ENCODE measurements at places on chromosomes 2 and 18.
A peak's percentile ranks its signal among the peaks of the same experiment; 100 is the strongest.

DNA sequence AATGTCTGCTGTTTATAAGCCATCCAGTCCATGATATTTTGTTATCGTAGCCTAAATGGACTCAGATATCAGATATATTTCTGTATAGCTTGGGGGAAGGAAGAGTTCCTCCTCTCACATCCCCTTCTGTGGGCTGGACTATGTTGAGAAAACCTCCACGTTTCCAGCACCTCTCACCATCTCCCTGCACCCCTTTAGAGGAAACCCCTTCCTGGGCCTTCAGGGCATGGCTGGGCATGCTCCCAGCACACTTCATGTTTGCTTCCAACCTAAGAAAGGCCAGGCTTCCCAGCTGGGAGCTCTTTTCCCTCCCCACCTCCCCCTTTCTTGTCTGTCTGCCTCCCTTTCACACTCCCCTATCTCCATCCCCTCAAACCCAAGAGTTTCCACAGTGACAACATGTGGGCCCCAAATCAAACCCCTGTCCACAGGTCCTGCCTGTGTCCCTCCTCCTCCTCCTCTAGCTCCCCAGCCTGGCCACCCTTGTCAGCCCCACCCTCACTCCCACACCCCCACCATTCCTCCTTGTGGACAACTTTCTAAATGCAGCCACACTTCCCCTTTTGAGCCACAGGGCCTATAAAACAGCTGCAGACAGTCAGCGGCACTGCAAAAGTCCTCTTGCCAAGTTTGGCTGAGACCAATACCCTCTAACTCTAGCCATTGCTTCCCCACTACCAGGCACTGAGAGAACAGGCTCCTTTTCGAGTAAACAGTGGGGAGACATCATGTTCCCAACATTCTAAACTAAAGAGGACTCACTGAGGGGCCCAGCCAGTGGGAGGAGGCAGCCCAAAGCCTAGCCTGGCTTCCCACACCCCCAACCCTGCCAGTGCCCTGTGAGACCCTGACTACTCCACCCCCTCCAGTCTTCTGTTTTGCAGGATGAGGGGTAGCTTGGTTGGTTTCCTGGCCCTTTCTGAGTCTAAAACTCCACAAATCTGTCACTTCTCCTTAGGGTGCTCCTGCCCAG, 120.5 kb downstream of the ZFP36L2 start:
- DNase-seq = peak; percentile 63

- DNase-seq = no peak
Observed at GRCh38 chr2:133498662-133499585, 69.3 kb downstream of the NCKAP5 start.

DNA sequence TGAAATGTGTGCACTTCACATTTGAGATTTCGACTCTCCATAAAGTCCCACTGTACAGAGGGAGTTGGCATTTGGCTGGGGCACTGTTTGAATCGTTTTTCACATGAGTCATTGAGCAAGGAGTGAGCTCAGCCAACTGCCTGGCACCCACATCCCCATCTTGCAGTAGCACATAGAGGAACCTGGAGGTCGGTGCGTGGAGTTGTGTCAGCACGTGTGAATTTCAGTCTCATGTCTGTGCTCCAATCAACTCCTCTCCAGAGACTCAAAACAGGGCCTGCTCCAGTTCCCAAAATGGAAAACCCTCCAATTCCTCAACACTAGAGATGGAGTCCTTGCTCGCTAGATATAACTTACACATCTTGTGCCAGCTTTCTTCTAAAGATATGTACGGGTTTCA, 126.8 kb upstream of the CAPN13 start:
- DNase-seq = no peak

DNA sequence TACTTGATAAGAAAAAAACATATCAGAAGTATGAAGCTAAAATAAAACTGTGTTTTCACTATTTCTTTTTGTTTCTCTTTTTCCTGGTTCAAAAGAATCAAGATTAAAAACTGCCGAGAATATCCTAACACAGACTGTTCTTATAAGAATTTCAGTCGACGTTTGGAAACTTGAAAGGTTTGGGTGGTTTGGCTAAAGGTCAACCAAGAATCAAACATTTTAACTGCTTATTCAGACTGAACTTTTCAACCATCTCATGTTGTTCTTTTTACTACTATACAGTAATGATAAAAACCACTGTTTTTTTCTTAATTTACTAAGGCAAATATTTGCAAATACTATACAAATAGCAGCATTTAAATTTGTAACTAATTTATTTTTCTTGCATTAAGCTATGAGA, 308.5 kb upstream of the TFPI start:
- DNase-seq = no peak

DNA sequence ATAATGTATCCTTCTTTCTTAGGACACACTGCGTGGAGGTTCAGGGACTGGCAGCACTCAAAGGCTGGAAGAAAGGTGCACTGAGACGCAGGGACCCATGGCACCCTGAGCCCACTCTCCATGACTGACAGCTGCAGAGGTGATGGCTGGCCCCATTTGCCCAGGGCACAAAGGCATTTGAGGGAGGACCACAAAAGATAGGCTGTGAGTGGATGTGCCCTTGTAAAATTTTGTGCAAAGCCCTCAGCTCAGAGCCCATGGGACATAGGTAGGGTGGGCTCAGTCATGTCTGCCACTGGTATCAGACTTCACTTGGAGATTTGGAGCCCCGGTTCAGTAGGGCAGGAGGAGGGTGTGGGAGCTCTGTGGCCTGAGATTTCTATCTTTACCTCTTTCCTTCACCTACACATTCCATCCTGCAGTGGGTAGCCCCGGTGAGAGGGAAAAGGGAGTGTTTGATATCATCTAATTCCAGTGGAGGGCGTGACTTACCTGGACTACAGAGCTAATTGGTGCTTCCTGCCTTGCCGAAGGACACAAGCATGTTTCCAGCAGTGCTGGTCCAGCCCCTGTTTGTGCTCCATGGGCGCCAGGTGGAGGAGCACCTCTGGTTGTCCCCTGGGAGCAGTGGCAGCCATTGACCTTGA, 312.2 kb downstream of the EN1 start:
- no peak for DNase-seq

DNA sequence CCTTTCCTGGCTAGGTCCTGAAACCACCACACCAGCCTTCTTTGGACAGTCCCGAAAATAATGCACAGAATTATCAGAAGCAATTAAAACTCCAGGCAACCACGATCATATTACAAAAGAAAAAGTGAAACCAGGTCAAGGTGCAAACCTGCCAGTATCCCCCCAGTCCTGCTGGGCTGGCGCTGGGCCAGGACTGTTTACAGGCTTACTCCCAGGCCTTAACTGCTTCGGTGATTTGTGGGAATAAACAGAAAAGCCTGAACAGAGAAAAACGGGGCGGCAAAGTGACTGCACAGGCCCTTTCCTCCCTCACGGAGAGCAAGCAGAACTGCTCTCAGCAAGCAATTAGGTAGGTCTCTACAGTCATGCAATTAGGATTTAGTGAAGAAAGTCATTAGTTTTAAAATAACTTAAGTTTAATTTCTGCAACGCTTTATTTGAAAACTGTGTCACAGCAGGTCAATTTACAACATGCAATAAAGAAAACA, 1.3 kb downstream of the HDAC4 start:
- DNase-seq = peak; percentile 29

DNA sequence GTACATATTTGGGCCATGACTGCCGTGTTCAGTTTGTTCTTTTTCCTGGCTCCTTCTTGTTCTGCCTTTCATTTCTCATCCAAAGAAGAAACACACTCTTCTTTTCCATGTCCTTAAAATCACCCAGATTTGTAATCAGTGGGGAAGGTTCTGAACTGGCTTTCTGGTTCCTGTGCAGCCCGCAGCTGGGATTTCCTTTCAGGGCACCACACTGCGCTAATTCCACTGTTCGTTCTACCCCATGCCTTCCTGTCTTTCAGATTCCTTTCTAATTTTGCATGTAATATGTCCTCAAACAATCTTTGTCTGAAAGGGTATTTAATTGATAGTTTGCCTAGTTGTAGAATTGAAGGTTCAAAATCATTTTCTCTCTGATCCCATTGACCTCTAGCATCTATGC, 94.1 kb downstream of the HS1BP3 start:
- no peak for DNase-seq

DNA sequence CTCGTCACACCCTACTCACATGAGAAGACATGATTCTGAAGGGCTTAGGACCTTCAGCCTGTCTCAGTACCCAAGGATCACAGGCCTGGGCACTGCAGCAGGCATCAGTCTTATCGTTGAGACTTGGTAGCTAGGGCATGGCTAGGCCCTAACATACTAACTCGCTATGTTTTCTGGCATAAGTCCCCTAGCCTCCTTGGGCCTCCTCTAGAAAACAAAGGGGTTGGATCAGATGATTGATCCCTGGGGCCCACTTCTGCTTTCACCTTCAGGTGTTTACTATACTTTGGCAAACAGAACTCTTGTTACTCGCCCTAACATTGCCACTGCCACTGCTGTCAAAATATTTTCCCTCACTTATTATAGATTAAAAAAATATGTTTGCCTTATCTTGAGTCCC, 44.2 kb downstream of the VSNL1 start:
- DNase-seq = no peak

DNA sequence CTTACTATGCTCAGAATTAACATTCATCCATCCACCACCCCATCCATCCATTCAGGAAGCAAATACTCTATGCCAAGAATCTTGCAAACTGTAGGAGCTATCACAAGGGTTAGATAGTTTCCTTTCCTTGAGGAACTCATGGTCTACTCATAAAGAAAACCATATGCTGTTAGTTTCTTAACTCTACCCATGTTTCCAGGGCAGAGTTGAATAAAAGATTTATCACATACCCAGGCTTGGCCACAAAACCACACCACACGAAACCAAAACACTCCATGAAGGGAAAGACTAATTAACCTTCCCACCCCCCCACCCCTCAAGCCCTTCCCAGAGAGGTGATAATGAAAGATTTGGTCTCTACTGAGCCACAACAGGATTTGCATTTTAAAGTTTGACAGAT, 23.7 kb upstream of the MSGN1 start:
- DNase-seq = no peak

- no peak for DNase-seq
Observed at GRCh38 chr2:97981961-97982360, 13.8 kb downstream of the TMEM131 start.

- no peak for DNase-seq
Observed at GRCh38 chr2:217568289-217568971, 434.4 kb downstream of the TNS1 start.

DNA sequence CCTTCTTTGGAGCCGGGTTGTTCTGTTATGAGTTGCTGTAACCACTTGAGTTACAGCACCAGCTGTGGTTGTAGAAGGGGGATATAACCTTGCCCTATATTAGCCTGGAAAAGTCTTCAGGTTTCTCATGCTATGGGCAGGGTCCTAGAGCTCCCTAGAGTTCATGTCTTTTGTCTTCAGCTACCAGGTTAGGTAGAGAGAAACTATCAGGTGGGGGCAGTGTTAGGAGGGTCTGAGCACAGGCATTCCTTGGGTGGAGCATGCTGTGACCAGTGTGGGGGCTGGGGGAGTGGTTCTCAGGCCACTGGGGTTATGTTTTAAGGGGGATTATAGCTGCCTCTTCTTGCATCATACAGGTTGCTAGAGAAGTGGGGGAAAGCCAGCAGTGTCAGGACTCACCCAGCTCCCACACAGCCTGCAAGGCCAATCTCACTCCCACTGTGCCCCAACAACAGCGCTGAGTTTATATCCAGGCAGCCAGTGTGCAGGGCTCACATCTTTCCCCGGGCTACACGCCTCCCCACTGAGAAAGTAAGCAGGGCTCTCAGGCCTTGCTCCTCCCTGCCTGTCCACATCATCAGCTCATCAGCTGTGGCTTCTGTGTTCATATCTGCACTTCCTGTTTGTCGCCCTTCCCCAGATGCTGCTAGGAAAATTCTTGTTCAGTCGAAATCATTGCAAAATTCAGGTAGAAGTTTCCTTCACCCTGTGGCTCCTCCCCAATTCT, 133.8 kb upstream of the NRXN1 start:
- no peak for DNase-seq

- peak; percentile 19 for DNase-seq
Observed at GRCh38 chr2:28683100-28683706, 68.4 kb upstream of the PPP1CB start.

GRCh38 chr2:26852405-26853306, 4.7 kb downstream of the DPYSL5 start:
- peak; percentile 54 for DNase-seq

DNA sequence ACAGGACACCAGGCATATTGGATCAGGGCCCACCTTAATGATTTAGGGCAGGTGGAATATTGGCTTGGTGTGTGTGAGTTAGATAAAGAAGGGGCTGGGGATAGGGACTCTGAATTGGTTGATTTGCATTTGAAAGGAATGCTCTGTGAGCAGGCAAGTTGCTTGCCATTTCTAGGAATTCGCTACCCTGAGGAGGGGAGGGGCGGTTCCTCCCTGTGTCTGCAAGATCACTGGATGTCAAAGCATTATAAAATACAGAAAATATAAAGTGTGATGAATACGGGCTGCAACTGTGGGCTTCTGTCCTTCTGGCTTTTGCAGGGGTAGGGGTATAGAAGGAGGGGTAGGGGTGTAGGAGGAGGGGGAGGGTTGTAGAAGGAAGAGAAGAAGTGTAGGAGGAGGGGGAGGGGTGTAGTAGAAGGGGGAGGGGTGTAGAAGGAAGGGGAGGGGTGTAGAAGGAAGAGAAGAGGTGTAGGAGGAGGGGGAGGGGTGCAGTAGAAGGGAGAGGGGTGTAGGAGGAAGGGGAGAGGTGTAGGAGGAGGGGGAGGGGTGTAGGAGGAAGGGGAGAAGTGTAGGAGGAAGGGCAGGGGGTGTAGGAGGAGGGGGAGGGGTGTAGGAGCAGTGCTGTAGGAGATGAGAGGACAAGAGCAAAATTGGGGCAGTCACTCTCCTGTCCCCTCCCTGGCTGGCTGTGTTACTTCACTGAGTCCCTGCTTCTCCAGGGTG, 238.0 kb upstream of the COPS8 start:
- DNase-seq = no peak

- no peak for DNase-seq
Observed at GRCh38 chr2:69796174-69796573, 33.3 kb upstream of the GMCL1 start.

DNA sequence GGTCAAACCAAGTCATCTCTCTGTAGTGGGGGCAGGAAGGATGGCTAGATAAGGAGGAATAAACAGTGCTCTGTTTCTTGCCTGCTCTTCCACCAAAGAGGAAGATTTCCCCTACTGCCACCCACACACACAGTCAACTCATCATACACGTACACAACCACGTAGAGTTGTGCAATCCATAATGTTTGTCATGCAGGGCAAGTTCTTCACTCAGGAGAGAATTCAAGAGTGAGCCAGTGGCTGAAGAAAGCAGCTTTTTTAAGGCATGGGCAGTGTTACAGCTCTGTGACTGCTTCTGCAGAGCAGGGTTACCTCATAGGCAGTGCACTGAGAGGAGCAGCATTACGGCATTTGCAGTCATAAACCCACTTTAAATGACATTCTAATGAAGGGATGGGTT, 283.0 kb downstream of the RND3 start:
- DNase-seq = no peak

DNA sequence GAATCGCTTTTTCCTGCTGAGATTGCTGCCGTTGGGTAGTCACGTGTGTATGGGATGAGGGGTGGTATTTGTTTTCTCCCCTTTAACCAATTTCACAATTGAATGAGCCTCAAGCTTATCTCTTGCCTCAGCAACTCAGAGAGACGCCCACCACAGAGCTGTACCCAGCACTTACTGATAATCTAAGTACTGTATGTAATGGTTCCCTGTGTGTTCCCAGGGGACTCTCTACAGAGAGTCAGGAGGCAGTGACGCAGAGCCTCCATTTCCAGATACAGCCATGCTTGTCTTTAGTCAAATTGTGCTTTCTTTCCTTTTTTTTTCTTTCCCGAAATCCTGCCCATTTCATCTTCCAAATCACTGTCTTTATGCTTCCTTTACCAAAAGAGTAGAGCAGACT, 1102.1 kb upstream of the KLHL29 start:
- no peak for DNase-seq

All from midbrain (tissue), 1 donor.